ENCODE measurements at places on chromosomes 4 and X. TPM values are rescaled to one million over a fixed set of nuclear protein-coding genes. Genes with fewer than 3 reads are reported as not detected.

SCFD2 gene
- total RNA-seq, result 27.6 TPM

ITGB1BP2 gene
- total RNA-seq, result 0.96 TPM

GNRHR gene
- total RNA-seq, result not detected

CORIN gene
- total RNA-seq, result not detected

FAT4 gene
- 0.20 TPM for total RNA-seq

SULT1B1 gene
- total RNA-seq, result not detected

NSUN7 gene
- 0.24 TPM for total RNA-seq

GPR119 gene
- total RNA-seq, result not detected

PF4V1 gene
- 0.72 TPM for total RNA-seq

TMEM175 gene
- 17.4 TPM for total RNA-seq

SLC34A2 gene
- not detected for total RNA-seq

ARSD gene
- 11.2 TPM for total RNA-seq

MAGEB2 gene
- total RNA-seq, result 0.78 TPM

SUPT20HL1 gene
- total RNA-seq, result not detected

UBQLN2 gene
- total RNA-seq, result 14.8 TPM

NUDT11 gene
- 10.0 TPM for total RNA-seq

PASD1 gene
- total RNA-seq, result not detected

ENAM gene
- total RNA-seq, result not detected

ATOH1 gene
- total RNA-seq, result not detected

KIT gene
- total RNA-seq, result 0.48 TPM

TMEM164 gene
- 8.0 TPM for total RNA-seq

IL2 gene
- total RNA-seq, result not detected

FBXL5 gene
- 88.7 TPM for total RNA-seq

CCSER1 gene
- total RNA-seq, result not detected

CSAG2 gene
- 1.1 TPM for total RNA-seq

ARHGAP10 gene
- 16.9 TPM for total RNA-seq

PCDH11X gene
- not detected for total RNA-seq

TBC1D8B gene
- 3.4 TPM for total RNA-seq

SOWAHD gene
- not detected for total RNA-seq

STOX2 gene
- not detected for total RNA-seq

GK gene
- total RNA-seq, result 7.2 TPM

PAGE2B gene
- 0.78 TPM for total RNA-seq

SLC25A53 gene
- 6.4 TPM for total RNA-seq

ADH1C gene
- total RNA-seq, result 0.48 TPM

ITM2A gene
- 0.12 TPM for total RNA-seq

ETDB gene
- total RNA-seq, result not detected

CHST7 gene
- total RNA-seq, result 3.7 TPM

GPAT3 gene
- total RNA-seq, result 24.5 TPM

STIM2 gene
- total RNA-seq, result 12.0 TPM

MTMR8 gene
- 0.24 TPM for total RNA-seq

TLR3 gene
- total RNA-seq, result 7.0 TPM

CT83 gene
- not detected for total RNA-seq

ARHGEF9 gene
- total RNA-seq, result 12.2 TPM

IL13RA2 gene
- 67.6 TPM for total RNA-seq

PDGFRA gene
- total RNA-seq, result 18.0 TPM

INTU gene
- 2.6 TPM for total RNA-seq

DCLK2 gene
- total RNA-seq, result 4.1 TPM

HERC6 gene
- total RNA-seq, result 6.8 TPM

NUDT10 gene
- total RNA-seq, result 0.96 TPM

ARSJ gene
- total RNA-seq, result 7.1 TPM

NHSL2 gene
- 0.36 TPM for total RNA-seq

Measured in RPMI7951 (cell line).